ENCODE measurements at places on chromosomes 5 and 9. TPM values are rescaled to one million over a fixed set of nuclear protein-coding genes. Genes with fewer than 3 reads are reported as not detected.

The FGD3 gene
- 5.4 TPM for polyA plus RNA-seq

The PCDHB5 gene
- 8.5 TPM for polyA plus RNA-seq

The ANKRD31 gene
- 0.40 TPM for polyA plus RNA-seq

The DMRT3 gene
- polyA plus RNA-seq, result 0.99 TPM

All from right renal cortex interstitium (tissue), 3 donors.